HepG2 (cell line): ENCODE measurements at places on chromosomes 6 and 20. TPM values are rescaled to one million over a fixed set of nuclear protein-coding genes. Genes with fewer than 3 reads are reported as not detected.

SDHAF4 gene
- total RNA-seq, result 7.1 and 7.5 TPM in 2 replicates

HLA-G gene
- 0.15 and 0.29 TPM in 2 replicates for total RNA-seq

RAB44 gene
- total RNA-seq, result not detected in 2 replicates

DEFB124 gene
- total RNA-seq, result not detected in 2 replicates

MCHR2 gene
- not detected in 2 replicates for total RNA-seq

SCUBE3 gene
- not detected in 2 replicates for total RNA-seq

GHRH gene
- total RNA-seq, result not detected in 2 replicates

SUMO4 gene
- total RNA-seq, result 0.38 and 1.2 TPM in 2 replicates

BPIFB2 gene
- total RNA-seq, result 27.4 and 54.5 TPM in 2 replicates

ACSS1 gene
- total RNA-seq, result 38.2 and 41.6 TPM in 2 replicates

FRMD1 gene
- not detected in 2 replicates for total RNA-seq

NINL gene
- 23.3 and 34.3 TPM in 2 replicates for total RNA-seq

CFAP61 gene
- total RNA-seq, result 0.27 TPM in 1 of 2 replicates, not detected in the other

BMP7 gene
- not detected in 2 replicates for total RNA-seq

LIN28B gene
- total RNA-seq, result 56.8 and 100 TPM in 2 replicates

XKR7 gene
- total RNA-seq, result not detected in 2 replicates

B4GALT5 gene
- 26.7 and 30.9 TPM in 2 replicates for total RNA-seq

PRL gene
- not detected in 2 replicates for total RNA-seq

MDFI gene
- not detected in 2 replicates for total RNA-seq

SLA2 gene
- total RNA-seq, result 1.6 and 1.8 TPM in 2 replicates

PCK1 gene
- 5.4 and 12.6 TPM in 2 replicates for total RNA-seq

RPS6KA2 gene
- 0.03 and 0.22 TPM in 2 replicates for total RNA-seq

RALY gene
- total RNA-seq, result 186 and 213 TPM in 2 replicates

LTA gene
- total RNA-seq, result not detected in 2 replicates

SOX18 gene
- total RNA-seq, result 1.3 and 1.9 TPM in 2 replicates
